ENCODE measurements at places on chromosomes 5 and 9. TPM values are rescaled to one million over a fixed set of nuclear protein-coding genes. Genes with fewer than 3 reads are reported as not detected.

The CATSPER3 gene
- 0.80 TPM for polyA plus RNA-seq

The LCN1 gene
- not detected for polyA plus RNA-seq

The FAM221B gene
- polyA plus RNA-seq: not detected

The DDX4 gene
- polyA plus RNA-seq: 0.54 TPM

The FXN gene
- polyA plus RNA-seq: 7.3 TPM

The UBE2QL1 gene
- 12.9 TPM for polyA plus RNA-seq

The MEIKIN gene
- not detected for polyA plus RNA-seq

The IL17B gene
- polyA plus RNA-seq: not detected

The CHSY3 gene
- polyA plus RNA-seq: not detected

The CRB2 gene
- 0.70 TPM for polyA plus RNA-seq

The SPZ1 gene
- not detected for polyA plus RNA-seq

The PDGFRB gene
- not detected for polyA plus RNA-seq

The KLHL9 gene
- 40.9 TPM for polyA plus RNA-seq

The SPATA31E1 gene
- polyA plus RNA-seq: not detected

The NAIP gene
- 31.1 TPM for polyA plus RNA-seq

The PCDHB14 gene
- 18.3 TPM for polyA plus RNA-seq

The TMEM171 gene
- not detected for polyA plus RNA-seq

The IL13 gene
- 0.25 TPM for polyA plus RNA-seq

The ABL1 gene
- polyA plus RNA-seq: 24.0 TPM

The HSPA4 gene
- 75.9 TPM for polyA plus RNA-seq

The GPR151 gene
- 1.0 TPM for polyA plus RNA-seq

The SHROOM1 gene
- 0.84 TPM for polyA plus RNA-seq

The RNF224 gene
- polyA plus RNA-seq: not detected

The ORM2 gene
- not detected for polyA plus RNA-seq

The ARHGEF37 gene
- 0.68 TPM for polyA plus RNA-seq

The CETN3 gene
- 116 TPM for polyA plus RNA-seq

The MYMK gene
- not detected for polyA plus RNA-seq

The HSD17B3 gene
- polyA plus RNA-seq: not detected

The NRARP gene
- polyA plus RNA-seq: 1.4 TPM

The GRAMD2B gene
- not detected for polyA plus RNA-seq

The FBP1 gene
- 0.94 TPM for polyA plus RNA-seq

The SHOC1 gene
- not detected for polyA plus RNA-seq

The CD72 gene
- polyA plus RNA-seq: not detected

The ERGIC1 gene
- 69.4 TPM for polyA plus RNA-seq

The CA9 gene
- not detected for polyA plus RNA-seq

The ACOT12 gene
- 3.0 TPM for polyA plus RNA-seq

The NME5 gene
- polyA plus RNA-seq: 17.0 TPM

The CD14 gene
- 1.5 TPM for polyA plus RNA-seq

The DOLK gene
- 11.3 TPM for polyA plus RNA-seq

The PCDHB4 gene
- 4.2 TPM for polyA plus RNA-seq

The PPIC gene
- polyA plus RNA-seq: not detected

The SLC6A3 gene
- polyA plus RNA-seq: 0.77 TPM

The TMEM215 gene
- polyA plus RNA-seq: not detected

All from neural cell (in vitro differentiated cells).